ENCODE measurements at places on chromosomes 11 and 22.
A peak's percentile ranks its signal among the peaks of the same experiment; 100 is the strongest.

GRCh38 chr11:86358720-86359119 is 16.0 kb upstream of the CCDC81 start:
- no peak for DNase-seq

DNA sequence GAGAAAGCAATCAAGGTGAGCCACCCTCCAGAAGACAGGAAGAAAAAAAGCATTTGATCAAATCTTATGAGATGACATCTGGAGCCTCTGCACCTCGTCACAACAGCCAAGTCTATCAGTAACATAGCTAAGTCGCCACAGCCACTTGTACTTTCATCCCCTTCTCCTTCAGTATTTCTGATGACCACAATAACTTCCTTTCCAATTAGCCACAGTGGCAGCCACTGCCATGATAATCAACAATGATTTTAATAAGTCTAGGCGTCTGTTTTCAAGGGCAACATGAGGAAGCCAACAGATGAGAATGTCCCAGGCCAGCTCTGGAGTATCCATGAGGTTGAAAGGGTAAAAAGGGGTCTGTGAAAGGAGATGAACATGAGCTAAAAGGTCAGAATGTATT is 29.9 kb downstream of the RBFOX2 start:
- no peak for DNase-seq

GRCh38 chr11:12121011-12121410 is 10.6 kb downstream of the MICAL2 start:
- no peak for DNase-seq

DNA sequence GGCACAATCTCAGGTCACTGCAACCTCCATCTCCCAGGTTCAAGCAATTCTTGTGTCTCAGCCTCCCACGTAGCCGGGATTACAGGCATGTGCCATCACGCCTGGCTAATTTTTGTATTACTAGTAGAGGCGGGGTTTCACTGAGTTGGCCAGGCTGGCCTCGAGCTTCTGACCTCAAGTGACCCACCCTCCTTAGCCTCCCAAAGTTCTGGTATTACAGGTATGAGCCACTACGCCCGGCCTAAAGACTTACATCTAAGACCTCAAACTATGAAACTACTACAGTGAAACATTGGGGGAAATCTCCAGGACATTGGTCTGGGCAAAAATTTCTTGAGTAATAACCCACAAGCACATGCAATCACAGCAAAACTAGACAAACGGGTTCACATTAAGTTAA is 13.8 kb upstream of the FAM181B start:
- no peak for DNase-seq

DNA sequence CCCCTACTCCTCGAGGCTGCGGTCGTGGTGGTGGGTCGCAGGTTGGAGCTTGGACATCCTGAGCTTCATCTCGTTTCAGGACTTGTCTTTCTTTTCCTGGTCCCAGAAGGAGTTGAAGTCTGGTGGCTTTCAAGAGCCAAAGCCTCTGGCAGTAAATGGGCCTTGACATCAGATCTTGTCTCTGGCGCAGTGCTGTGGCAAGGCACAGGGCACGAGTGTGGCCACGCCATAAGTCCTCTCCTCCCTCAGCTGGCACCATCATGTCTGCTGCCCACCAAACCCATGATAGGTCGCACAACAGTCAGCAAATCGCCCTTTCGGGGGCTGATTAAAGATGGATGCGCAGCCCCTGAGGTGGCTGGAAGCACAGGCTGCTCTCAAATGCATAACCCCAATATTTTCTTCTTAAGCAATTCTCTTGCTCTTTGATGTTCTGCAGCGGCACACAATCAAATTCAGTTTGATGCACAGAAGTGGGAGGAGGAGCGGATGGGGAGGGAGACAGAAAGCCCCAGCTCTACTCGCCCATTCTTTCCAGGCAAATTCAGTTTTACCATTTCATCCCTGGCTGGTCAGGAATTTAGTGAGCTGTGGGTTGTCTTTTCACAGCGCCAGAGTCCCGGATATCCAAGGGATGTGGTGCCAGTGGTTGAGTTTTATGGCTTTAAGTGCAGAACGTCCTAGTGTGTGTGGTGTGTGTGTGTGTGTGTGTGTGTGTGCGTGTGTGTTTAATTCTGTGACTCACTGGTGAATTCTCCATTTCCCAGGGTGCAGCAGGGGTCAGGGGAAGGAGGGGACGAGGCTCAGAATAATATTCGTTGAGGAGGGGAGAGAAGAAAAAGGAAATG is 162.0 kb downstream of the DSCAML1 start:
- DNase-seq: no peak

GRCh38 chr22:36817525-36817848 is 652 bp upstream of the PVALB start:
- no peak for DNase-seq

DNA sequence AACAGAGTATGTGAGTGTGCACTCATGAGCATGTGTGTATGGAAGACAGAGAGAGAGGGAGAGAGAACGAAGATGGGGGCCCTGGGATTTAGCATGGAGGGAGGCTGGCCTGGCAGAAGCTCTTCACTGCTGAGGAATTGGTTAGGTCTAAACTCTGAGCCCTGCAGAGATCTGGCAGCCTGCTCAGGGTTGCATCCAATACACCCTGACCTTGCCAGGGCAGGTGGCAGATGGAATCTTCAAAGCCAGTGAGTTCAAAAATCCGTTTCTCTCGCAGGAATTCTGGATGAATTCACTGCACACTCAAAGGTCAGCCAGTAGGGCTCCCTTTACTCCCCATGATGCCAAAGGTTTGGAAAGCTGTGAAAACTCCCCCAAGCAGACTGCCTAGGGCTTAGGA is 61.4 kb upstream of the OLFML1 start:
- DNase-seq: no peak

GRCh38 chr11:124085583-124085982 is 29.7 kb upstream of the VWA5A start:
- DNase-seq: no peak

GRCh38 chr11:44755556-44756523 is 29.1 kb downstream of the TSPAN18 start:
- DNase-seq: no peak

GRCh38 chr11:110032259-110032658 is 60.9 kb upstream of the ZC3H12C start:
- DNase-seq: no peak

DNA sequence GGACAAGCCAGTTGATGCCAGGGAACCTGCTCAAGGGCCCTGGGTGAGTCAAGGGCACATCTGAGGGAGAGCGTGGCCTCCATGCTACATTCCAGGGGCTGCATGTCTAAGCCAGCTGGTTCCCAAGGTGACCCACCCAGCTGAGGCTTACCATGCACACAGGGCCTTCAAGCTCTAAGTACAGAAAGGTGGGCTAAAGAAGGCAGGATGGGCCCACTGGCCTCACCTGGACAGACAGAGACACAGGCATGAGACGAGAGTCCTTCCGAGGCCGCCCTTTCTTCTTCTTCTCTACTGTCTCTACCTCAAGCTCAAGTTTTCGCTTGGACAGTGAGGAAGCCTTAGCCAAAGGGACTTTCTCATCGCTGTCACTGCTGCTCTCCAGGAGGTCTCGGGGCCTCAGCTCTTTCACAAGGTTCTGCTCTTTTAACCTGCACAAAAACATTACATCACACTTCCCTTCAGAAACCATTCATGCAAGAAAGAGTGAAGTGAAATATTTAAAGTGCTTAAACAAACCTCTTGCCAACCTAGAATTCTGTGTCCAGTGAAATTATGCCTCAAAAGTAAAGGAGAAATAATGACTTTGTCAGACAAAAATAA is 69.9 kb downstream of the HIRA start:
- DNase-seq: no peak

DNA sequence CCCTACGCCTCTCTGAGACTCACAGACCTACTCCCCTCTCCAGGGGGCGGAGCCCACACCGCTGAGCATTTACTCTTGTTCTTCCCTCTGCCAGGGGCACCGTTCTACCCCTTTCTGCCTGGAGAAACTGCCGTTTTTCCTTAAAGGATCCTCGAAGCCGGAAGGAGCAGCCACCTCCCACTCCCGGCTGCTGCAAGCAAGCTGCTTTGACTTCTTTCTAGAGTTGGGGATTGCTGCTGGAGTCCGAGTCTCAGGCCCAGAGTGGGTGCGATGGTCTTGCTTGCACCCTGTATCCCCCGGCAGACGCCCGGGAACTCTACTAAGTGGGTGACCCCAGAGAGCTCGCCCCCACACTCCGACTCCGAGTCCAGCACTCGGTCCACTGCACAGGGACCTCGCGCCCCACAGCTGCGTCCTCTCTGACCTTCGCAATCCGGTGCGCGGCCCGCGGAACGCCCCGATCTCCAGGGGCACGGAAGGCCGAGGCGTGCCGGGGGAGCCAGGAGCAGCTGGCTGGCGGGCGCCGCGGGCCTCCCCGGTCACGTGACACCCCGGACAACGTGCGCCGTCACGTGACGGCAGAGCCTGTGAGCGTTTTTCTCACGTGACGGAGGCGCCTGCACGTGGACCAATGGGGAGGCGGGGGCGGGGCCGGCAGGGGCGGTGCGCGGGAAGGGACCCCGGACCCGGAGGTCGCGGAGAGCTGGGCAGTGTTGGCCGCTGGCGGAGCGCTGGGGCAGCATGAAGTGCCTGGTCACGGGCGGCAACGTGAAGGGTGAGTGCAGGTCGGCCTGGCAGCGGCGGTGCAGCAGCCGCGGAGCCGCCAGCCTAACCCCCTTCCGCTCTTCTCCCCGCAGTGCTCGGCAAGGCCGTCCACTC is at the start of gene RAD9A:
Gene RAD9A, plus strand, starts transcription at position 683 of the 879 bp plus-strand sequence. Its CDS starts 59 bp downstream, at position 742.
- peak; percentile 92 for DNase-seq

DNA sequence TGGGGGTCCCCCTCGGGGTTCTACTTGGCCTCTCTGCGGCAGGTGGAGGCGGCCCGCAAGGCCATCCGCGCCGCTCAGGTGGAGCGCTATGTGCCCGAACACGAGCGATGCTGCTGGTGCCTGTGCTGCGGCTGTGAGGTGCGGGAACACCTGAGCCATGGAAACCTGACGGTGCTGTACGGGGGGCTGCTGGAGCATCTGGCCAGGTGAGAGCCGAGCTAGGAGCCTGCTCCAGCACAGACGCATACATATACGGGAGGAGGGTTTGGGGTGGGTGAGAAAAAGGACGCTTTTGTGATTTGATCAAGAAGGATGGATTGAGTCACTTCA is 415 bp downstream of the CENATAC start:
- no peak for DNase-seq

DNA sequence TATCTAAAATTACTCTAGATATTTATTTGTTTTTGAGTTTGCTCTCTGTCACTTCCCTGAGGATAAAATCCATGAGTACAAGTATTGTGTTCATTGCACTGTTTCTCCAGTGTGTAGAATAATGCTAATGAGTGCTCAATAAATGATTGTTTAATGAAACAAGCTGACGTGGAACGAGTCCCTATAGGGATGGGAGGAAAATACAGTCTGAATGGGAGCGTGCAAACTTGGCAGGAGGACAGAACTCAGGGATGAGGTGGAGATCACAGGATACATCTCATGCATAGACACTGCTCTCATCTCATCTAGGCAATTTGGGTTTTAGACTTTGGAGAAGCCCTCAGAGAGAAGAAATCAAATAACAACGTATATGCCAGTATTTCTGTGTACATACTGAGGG is 58.4 kb upstream of the ZC3H12C start:
- DNase-seq: no peak

DNA sequence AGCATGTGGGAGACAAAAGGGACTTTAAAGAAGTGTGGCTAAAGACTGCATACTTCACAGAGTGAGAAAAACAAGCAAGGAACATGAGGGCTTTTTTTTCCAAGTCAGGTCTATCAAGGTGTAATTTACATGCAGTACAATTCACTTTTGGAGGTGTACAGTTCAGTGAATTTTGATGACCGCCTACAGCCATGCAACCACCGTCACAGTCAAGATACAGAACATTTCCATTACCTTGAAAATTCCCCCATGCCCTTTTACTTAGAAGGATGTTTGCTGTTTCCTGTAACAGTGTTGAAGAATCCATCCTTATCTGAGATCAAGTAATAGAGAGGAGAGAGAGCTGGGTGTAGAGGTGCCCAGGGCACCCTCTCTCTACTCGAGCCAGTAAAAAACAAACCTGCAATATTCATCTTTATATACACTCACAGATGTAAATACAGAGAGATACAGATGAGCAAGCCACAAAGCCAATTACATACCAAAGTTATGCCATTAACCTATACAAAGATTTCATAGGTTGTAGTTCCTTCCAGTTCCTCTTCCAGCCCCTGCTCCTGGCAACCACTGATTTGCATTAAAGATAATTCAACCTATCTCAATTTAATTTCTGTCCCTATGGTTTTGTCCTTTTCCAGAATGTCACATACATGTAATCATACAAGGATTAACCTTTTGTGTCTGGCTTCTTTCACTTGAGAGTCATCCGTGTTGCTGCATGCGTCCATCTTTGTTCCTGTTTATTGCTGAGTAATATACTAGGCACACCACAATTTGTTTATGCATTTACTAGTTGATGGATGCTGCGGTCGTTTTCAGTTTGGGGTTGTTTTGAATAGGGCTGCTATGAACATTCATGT is 35.0 kb upstream of the RASD2 start:
- no peak for DNase-seq

DNA sequence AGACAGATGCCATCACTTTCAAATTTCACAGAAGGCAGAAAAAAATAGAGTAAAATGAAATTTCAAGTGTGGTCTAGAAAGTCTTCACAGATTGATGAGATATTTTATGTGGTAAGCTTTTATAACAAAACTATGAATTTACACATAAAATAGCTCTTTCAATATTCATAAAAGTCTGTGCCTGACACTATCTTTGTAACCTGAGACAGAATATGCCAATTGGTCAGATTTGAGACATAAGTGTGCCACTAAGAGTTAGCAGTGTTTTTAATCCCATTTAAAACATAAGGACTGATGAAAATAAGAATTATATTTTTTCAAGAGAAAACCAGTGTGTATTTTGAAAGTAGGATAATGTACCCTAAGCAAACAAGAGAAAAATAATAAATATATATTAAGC is 769.5 kb upstream of the LUZP2 start:
- no peak for DNase-seq

GRCh38 chr11:2818503-2818902 is 67.1 kb downstream of the CDKN1C start:
- no peak for DNase-seq

GRCh38 chr11:37788141-37788877 is 1190.3 kb upstream of the RAG2 start:
- no peak for DNase-seq

- no peak for DNase-seq
Observed at GRCh38 chr22:20155330-20156041, 4.6 kb upstream of the CCDC188 start.

- DNase-seq: no peak
Observed at GRCh38 chr11:97683733-97684132, 1293.9 kb downstream of the JRKL start.

DNA sequence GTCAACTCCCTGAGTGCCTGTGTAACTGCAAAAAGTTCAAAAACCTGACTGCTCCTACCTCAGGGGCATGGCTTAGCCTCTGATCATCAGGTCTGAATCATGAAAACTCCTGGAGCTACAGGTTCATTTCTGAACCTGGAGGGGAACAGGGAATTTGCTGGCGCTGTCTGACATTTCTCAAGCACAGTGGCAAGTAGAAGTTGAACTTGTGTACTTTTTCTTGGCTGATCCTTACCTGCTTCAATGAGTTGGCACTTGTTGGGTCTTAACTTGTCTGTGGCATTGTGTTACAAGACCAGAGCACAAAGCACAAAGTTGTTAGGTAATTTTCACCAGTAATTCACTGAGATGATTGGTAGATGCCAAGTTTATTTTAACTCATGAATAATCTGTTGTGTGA is 3.3 kb downstream of the TMEM109 start:
- no peak for DNase-seq

GRCh38 chr11:94737171-94737611 is 31.0 kb upstream of the AMOTL1 start:
- no peak for DNase-seq
